ENCODE measurements at places on chromosomes 12 and 14.

DNA sequence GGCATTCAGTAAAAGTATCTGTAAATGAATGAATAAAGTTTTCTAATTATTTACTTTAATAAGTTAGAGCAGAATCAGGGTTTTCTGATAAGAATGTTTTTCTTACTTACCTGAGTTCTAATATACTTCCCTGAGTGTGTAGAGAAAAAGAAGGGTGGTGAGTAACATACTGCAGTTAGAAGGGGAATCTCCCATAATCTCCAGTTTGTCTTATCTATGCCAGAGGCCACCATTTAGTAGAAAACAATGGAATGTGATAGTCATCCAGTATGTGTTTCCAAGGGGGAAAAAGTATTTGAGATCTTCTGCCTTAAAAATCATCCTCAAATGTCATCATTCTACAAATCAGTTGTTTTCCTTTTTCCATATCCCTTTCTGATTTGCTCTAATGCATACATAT, 56.5 kb upstream of the PAWR start:
- DNase-seq: peak; percentile 51

DNA sequence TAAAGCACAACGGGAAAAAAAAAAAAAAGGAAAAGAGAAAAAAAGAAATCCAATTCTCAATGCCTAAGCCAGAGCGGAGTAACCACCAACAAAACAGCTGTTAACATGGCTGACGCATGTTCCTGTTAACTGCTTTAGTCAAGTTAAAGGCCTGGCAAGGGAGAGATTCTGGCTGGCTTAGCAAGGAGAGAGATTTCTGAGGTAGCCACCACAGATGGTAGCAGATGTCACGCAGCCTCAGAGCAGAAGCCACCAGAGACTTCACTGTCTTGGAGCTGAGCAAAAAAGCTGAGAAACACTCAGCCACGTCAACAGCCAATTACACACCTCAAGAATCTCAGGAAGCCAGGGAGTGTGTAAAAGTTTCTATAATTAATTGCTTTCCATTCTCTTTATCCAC, 87.1 kb downstream of the TMCC3 start:
- no peak for DNase-seq

DNA sequence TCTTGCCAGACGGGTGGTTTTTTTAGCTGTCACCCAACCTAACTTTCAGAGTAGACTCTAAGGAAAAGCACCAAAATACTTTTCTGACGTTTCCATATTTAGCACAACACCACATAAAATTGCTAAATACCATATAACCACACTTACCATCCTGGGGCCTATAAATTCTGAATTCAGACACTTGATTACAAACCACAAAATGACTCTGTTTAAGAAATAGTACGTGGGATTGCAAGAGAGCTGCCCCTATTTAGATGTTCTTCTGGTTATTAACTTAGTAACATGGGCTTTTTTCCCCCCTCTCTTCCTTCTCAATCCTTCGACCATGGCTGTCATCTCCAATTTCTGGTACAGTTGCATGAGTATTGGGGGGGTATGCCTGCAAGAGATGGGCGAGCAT, 287.7 kb downstream of the BMP4 start:
- DNase-seq: peak; percentile 33

- DNase-seq: peak; percentile 71
Observed at GRCh38 chr14:63248211-63248610, 44.0 kb downstream of the RHOJ start.

DNA sequence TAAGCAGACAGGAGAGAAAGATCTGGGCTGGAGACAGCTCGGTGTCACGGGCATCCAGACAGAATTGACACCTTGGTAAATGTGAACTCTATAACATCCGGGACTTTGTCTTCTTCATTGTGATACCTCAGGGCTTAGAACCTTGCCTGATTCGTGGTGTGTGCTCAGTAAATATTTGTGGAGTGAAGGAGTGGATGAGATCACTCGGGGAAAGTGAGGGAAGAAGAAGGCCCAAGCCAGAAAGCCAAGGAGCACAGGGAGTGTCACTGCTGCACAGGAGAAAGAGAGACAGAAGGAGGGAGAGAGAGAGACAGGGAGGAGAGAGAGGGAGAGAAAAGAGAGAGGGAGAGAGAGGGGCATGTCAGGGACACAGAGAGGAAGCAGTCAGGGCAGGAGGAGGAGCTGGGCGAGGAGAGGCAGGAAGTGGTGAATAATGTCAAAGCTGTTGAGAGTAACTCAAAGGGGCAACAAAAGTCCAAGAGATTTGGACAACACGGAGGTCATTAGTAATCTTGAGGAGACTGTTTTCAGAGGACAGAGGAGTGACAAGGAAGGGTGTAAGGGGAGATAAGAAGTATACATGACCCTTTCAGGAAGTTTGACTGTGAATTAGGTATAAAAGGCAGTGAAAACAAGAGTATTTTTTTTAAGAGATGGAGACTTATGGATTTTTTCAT, 141.6 kb upstream of the MAX start:
- DNase-seq: peak; percentile 70

- DNase-seq: no peak
Observed at GRCh38 chr12:91033251-91033650, 24.6 kb downstream of the KERA start.

DNA sequence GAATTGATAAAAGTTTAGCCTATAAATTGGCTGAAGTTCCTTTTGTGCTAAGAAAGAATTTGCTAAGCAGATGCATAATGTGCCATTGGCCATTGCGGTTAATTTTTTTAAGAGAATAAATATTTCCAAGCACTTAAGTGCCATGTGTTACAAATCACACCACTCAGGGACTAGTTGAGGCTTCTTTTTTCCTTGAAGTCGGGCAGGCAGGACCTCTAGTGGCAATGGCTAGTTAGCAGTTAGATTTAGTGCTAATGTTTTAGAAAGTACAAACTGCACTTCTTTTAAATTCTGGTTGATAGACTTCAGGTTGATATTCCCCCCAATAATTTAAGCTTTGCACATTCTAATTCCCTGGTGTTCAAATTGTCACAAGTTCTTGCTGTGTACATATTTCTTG, 294.3 kb downstream of the APAF1 start:
- peak; percentile 40 for DNase-seq

- DNase-seq: peak; percentile 66
Observed at GRCh38 chr14:31269634-31270195, 62.1 kb upstream of the HECTD1 start.

DNA sequence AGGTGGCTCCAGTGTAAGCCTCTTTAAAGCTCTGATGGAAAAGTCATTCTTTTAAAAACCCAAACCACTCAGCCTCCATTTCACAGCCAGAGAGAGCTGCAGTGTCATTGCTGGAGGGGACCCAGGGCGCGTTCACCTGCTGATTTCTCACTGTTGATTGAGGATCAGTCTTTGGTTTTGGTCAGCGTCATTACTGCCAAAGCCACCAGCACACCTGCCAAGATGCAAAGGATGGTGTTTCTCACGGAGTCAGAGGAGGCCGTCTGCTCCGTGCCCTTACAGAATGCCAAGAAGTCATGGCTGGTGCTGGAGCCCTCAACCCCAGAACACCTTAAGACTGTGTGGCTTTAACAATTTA, 32.8 kb upstream of the BATF start:
- DNase-seq: no peak

DNA sequence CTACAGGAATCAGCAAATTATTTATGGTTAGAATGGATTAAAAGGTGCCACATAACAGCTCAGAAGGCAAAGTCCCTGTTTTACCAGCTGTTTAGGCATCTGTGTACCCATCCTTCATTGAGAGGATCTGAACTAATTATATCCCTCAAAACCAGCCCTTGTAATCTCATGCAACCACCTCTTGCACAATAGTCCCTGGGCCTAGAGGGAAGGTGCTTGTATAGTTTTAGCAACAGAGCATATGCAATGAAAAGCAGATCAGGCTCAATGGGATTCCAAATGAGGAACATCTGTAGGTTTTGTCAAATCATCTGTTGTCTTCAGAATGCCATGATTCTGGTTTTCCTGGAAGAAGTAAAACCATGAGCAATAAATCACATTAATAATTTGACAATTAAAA, 26.0 kb upstream of the GLIPR1L2 start:
- DNase-seq: peak; percentile 17

DNA sequence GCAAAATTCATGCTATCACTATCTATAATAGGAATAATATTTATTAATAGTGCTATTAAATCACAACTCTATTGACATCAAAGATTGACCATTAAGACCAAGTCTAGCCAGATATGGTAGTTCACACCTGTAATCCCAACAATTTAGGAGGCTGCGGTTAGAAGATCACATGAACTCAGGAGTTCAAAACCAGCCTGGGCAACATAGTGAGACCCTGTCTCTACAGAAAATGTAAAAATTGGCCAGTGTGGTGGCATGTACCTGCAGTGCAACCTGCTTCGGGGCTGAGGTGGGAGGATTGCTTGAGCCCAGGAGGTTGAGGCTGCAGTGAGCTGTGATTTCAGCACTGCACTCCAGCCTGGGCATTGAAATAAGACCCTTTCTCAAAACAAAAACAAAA, 11.0 kb downstream of the VEZT start:
- no peak for DNase-seq

- DNase-seq: peak; percentile 76
Observed at GRCh38 chr12:124625867-124626675, 58.7 kb upstream of the NCOR2 start.

- peak; percentile 44 for DNase-seq
Observed at GRCh38 chr14:103346286-103346685, 12.2 kb downstream of the EIF5 start.

DNA sequence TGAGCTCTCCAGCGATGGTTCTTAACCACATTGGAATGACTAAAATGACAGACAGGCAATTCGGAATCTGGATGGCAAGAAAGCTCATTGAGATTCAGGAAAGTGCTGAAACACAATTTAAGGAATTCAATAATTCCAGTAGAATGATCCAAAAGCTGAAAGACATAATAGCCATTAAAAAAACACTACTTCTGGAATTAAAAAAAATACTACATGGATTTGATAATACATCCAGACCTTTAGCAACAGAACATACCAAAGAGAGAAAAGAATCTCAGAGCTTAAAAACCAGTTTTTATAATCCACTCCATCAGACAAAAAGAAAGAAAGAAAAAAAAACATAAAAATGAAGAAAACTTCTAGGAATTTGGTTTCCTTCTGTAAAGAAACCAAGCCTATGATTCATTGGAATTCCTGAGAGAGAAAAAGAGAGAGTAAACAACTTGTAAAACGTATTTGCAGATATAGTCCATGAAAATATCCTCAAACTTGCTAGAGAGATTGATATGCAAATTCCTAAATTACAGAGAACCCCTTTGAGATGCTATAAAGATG, 52.8 kb downstream of the SLCO1B1 start:
- DNase-seq: peak; percentile 1

- peak; percentile 12 for DNase-seq
Observed at GRCh38 chr14:32938719-32939253, at the start of gene NPAS3. Gene NPAS3 (plus strand): TSS chr14:32938879.

DNA sequence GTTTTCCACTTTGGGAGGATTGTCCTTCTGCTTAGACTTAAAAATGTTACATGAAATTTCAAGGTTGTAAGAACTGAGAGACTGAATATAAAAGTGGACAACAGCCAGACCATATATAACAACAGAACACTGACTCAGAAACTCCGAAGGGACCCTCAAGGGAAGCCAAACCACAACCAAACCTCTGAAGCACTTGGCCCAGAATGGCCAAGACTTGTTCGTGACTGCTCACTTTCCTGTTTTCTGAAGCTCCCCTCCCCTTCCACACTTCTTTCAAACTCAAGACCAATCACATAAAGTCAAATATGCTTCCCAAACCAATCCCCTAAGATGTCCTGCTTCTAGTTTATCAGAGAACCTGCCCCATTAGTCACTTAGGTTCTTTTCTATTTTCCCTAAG, 13.7 kb downstream of the OR6J1 start:
- DNase-seq: peak; percentile 60

GRCh38 chr12:29283969-29284700, 96.8 kb downstream of the ERGIC2 start:
- peak; percentile 61 for DNase-seq

DNA sequence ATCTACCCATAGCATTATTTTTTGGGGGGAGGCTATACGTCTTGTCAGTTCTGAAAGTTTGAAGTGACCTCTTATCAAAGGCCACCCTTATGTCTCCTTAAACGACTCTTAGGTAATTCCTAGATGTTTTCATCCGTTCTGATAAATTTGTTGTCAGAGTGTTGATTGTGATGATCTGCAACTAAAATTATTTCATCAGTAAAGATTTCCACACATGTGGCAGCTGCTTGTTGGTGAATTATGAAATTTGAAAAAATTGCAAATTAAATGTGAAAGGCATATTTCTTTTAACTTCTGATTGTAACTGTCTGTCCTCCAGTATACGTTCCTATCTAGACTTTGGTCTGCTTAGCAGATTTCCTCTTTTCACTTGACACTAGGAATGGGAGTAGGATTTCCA, 1.4 kb downstream of the ADIPOR2 start:
- DNase-seq: no peak

DNA sequence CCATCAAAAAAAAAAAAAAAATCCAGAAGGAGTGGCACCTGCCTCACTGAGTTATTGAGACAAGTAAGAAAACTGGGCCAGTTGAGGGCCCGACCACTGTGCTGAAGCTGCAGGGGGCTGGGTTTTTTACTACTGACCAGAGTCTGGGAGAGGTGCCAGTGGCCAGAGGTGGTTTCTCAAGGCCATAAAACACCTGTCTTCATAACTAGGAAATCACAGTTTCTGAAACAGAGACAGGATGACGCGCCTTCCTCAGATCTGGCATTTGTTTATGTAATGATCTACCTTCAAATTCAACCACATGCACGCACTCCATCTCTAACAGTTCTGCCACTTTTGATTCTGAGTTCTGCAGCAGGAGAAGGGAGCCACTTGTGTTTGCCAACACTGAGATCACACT, 12.7 kb downstream of the TSPAN11 start:
- no peak for DNase-seq

DNA sequence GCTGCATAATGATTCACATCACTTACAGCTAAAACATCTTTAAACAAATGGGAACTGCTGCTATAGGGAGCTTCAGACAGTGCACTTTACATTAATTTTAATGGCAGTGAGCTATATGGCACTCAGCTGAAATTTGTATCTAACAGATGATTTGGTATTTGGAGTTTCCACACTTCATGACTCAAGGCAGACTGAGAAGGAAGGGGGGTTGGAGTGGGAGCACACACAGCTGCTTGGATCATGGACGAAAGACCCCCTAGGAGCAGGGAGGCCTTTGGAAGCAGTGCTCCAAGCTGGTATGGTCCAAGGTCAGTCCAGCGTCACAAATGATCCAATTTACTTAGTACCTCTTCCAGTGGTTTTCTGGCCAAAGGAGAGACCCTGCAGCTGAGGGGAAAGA, 389.7 kb downstream of the FUT8 start:
- no peak for DNase-seq

GRCh38 chr14:29444805-29445204, 482.8 kb downstream of the PRKD1 start:
- no peak for DNase-seq

- DNase-seq: no peak
Observed at GRCh38 chr14:99028041-99028440, 244.0 kb downstream of the BCL11B start.

Measured in EH (cell line).